ENCODE measurements at places on chromosomes 11 and 22.

DNA sequence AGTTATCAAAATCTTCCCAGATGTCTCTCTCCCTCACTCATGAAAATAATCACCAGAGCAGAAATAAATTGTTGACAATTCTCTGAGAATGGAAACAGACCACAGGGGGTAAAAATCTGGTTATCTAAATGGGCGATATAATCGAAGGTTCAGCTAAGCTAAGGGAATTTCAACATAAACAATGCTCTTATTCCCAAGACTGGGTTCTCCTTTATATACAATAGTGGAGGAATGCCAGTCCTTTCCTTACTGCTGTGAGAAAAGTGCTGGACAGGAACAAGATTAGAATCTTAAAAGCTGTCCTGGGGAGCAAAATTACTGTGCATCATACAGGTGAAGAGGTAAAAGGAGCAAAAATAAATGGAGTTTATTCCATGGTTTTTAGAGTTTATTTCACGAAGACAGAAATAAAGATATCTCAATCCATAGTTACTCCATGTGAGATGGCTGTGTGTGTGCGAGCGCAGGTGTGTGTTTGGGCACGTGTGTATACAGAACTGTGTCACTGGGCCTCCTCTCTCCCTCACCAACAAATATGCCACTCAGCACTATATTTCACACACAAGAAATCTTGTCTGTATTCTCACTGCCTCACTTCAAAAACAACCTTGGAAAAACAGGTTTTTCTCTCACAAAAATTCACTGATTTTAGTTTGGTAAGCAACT, 385.6 kb downstream of the DCDC1 start:
- no peak for DNase-seq

DNA sequence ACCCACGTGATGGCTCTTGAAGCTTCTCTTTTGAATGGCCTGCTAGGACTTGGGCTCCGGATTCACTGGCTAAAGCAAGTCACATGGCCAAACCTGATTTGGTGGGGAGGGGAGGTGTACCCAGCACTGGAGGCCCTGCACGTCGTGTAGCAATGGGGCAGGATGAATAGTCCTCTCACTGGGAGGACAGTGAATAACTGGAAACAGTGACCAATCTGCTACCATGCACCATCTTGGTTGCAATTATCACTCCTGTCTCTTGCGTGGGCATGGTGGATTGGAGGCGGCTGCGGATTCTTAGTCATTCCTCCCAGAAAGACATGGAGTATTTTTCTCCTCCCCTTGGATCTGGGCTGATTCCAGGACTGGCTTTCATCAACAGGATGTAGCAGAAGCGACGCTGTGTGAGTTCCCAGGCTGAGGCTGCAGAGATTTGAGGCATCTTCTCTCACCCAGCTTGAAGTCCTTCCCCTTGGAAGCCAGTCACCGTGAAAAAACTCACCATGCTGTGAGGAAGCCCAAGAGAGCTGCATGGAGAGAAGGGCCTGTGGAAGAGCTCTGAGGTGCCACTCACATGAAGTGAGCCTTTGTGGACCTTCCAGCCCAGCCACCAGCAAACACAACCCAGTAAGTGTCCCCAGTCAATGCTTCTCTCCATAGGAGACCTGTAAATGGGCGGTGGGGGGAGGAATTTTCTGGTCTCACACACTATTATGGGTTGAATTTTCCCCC, 70.4 kb downstream of the IGLL1 start:
- DNase-seq = no peak

DNA sequence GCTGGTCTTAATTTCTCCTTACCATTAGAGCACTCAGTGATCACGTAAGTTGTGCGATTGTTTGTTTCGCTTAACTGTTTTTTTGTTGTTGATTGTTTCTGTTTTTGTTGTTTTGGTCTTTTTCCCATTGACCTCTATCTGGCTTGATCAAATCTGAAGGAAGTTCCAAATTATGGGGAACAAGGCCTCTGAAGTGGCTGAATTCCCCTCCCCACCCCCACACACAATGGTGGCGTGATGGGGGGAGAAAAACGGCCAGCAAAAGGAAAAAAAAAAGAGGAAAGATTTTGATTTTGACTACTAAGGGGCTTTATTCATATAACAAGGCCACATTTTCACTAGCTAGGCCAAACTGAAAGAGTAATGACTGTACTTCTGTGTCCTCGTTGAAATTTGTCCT, 53.6 kb downstream of the OSBPL5 start:
- no peak for DNase-seq

DNA sequence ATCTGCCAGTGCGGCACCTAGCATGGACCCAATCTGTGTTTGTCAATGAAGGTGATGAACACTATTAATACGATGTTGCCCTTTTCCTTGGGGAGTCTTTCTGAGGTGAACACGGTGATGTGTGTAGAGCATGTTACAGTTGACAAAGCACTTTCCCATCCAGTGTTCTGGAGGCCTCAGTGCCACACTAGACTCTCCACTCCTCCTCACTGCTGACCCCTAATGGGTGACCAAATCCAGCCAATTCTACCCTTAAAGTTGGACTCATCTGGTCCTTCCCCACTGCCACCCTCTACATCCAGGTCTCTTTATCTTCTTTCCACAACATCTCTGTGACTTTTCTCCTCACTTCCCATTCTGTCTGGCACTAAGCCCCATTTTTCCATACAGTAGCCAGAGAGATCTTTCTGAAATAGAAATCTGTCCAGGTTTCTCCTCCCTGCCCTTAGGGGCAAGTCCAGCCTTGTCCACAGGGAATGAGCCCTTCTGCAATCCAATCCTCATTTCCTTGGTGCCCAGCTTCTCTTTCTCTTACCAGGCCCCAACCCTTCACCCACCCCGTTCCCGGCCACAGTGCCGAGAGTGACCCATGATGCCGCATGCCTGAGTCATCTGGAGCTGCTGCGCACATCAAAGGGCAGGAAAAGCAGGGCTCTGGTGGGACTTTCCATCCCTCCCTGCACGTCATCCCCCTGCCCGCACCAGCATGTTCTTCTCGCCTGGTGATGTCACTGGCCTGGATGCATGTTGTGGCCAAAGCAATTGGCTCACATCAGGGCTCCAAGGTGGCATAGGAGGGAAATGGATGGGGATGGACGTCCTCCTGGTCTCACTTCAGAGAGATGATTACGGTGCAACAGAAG, 64.2 kb downstream of the RASSF10 start:
- no peak for DNase-seq

DNA sequence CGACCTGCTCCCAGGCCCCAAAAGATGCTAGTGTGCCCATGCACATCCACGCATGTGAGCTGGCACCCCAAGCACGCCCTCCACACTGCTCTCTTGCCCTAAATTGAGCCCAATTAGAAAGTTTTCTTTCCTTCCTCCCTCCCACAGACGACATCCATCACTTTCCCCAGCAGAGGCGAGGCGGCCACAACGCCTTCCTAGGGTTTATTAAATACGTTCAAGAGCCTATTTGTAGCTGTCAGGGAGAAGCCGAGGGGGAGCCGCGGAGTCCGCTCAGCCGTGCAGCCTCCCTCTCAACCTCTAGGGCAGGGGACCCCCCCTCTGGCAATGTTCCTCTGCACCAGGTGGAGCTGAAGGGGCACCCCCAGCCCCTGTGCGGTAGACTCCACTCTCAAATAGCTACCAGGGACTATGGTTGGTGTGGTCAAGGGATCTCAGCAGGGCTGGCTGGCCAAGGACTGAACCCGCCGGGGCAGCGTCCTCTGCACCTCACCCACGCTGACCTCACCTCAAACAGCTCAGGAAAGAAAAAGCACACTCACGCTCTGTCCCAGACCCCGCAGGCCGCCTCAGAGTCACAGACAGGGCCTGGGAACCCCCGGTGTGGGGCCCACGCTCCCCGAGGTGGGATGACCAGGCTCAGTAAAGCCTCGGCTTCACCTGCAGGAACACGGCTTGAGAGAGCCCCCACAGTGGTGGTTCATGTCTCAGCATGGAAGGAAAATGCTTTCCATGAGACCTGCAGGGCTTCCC, 152.4 kb downstream of the DSCAML1 start:
- no peak for DNase-seq

- no peak for DNase-seq
Measured at GRCh38 chr22:27274770-27275449, 526.6 kb downstream of the MN1 start.

- DNase-seq = no peak
Measured at GRCh38 chr11:10379871-10380568, 75.0 kb upstream of the AMPD3 start.

Data from left renal pelvis (tissue), 4 donors.